ENCODE measurements at places on chromosomes 6 and 20.

- no peak for DNase-seq
Observed at GRCh38 chr20:48287021-48287494, 501.8 kb upstream of the SULF2 start.

GRCh38 chr6:105892577-105893262 lies 193.4 kb upstream of the PRDM1 start:
- DNase-seq: no peak

DNA sequence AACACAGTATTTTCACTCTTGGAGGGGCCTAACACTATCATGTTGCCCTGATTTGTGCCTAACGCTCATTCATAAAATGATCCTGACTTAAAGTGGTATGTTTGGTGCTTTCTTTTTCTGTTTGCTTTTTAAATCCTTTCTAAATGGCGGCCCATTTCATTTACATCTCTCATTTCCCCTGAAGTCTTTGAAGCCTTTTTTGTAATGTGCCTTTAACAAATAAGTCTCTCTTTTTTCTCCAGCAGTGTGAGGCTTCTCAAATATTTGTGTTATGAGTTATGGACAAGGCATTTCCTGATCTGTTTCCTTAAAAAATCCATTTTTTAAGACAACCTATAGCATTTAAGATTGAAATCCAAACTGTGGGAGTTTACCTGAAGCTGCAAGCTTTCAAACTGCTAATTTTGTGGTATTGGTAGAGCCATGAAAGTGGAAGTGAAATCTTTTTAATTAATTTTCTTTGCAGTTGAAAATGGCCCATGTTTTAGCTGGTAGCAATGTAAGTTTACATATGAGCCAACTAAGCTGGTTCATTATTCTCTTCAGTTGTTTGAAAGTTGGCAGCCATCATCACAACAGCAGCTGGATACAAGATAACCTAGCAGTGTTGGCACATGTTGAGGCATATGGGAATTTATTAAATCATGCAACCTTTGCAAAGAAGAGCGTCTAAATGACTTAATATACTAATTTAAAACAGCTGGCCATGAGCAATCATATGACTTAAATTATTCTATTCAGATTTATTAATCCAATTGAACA lies 469.7 kb downstream of the CDKAL1 start:
- DNase-seq: no peak

DNA sequence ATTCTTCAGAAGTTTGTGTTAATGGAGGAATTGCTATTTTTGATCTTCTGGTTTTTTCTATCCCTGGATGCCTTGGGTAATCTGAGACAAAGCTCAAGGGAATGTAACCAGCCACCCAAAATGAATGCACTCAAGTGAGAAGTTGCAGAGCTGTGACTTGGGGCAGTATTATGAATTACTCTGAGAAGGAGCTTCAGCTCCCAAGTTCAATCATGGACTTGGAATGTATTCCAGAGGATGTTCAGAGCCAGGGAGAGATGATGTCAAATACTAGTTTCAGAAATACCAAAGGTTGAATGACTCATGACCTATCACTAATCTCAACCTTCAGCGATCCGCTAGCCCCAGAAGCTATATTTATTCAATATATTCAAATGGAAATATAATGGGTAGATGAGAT lies 375.2 kb upstream of the PLCB4 start:
- peak; percentile 33 for DNase-seq

DNA sequence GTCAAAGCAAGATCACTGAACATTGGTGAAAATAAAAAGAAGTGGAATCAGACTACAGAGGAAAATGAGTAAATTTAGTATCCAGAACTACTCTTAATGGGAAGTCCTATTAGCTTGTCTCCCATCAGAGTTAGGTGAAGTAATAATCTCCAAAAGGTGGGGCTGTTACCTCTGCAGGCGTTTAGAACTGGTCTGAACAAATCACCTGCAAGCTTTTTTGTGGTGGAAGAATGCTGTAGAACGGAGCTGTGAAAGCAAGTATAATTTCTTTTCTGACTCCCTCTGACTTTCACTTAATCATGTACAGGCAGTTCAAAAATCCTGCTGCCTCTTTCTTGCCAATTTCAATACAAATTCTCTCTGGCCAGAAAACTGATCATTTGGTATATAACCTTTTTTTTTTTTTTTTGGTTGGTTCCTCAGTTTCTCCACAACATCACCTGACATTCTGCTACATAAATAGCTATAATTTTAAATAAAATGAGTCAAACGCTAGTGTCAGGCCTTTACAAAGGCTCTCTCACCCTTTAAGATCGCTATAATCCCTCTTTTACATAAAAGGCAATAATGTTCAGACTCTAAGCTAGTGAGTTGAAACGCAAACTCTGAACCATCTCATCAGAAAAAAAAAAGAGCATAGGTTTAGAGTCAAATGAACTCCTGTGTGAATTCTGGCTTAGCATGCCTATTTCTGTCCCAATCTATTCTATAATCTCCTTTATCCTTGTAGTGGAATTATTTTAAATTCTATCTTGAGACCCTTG lies 38.8 kb downstream of the CITED2 start:
- no peak for DNase-seq

GRCh38 chr6:136866872-136867416 lies 44.6 kb downstream of the PEX7 start:
- no peak for DNase-seq
